IMR-90 (cell line): ENCODE measurements at places on chromosomes 6 and 20. TPM values are rescaled to one million over a fixed set of nuclear protein-coding genes. Genes with fewer than 3 reads are reported as not detected.

- no peak for DNase-seq
Observed at GRCh38 chr6:137307163-137307854, 88.1 kb upstream of the IFNGR1 start.

- no peak for DNase-seq
Observed at GRCh38 chr6:159727717-159728445, 575 bp downstream of the WTAP start.

DNA sequence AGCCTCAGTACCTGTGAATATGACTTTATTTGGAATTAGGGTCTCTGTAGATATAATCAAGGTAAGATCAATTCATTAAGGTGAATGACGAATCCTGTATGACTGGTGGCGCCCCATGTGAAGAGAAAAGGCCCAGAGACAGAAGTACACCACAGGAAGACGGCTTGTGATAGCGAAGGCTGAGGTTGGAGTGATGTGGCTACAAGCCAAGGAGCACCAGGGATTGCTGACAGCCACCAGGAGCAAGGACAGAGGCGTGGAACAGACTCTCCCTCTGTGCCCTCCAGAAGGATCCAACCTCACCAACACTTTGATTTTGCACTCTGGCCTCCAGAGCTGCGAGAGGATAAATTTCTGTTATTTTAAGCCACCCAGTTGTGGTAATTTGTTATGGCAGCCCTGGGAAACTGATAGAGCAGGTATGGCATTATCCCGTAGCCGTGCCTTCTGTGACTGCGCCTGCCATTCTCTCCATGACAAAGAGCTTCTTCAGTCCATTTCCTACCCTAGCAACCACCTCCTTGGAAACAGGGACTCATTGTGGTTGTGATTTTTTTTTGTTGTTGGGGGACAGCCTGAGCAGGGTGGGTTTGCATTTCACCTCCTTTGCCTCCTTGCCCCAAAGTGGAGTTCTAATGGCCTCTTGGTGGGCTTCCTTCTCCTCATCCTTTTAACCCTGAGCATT lies 29.6 kb downstream of the PTK7 start:
- DNase-seq: no peak

GRCh38 chr6:42032366-42032765 lies 18.0 kb upstream of the TAF8 start:
- DNase-seq: no peak

GRCh38 chr6:164346631-164347030 lies 932.1 kb downstream of the QKI start:
- DNase-seq: no peak

GRCh38 chr6:169903122-169903521 lies 151.7 kb downstream of the ERMARD start:
- DNase-seq: no peak

DNA sequence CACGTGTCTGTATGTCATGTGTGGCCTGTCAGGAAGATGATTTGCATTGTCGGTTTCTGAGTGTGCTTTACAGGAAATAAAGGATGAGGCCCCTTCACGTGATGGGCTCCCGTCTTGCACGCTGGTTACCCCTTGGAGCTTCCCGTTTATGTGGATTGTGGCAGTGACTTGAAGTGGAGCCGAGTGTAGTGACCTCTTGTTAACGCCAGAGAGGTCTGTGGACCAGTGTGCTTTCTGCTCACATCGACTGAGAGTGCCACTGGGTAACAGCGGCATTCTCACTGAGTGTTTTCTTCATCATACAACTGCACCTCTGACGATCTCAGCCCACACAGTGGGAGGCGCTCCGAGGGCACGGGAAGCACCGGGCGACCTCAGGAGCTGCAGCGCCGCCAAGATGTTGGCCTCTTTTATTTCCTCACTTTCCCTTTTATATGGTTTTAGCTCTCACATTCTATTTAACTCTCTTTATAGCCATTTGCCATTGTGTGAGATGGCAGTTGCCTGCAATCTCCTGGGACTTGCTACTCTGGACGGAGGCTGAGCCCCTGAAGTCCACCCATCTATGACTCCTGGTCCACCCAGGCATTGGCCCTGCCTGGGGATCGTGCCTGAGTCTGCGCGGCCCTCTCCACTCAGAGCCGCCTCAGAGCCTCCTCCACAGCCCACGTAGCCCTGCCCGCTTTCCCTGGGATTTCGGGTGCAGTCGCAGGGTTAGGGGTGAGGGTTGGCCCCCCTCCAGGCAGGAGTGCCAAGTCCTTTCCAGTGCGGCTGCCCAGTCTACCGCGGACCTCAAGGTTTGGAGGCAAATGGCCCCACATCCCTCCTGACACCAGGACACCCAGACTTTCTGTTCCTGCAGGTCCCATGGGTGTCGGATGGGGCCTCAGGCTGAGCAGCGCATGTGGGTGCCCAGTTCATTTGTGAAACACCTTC lies 238.9 kb downstream of the ERMARD start:
- no peak for DNase-seq

GRCh38 chr6:15522427-15522826 lies 140.4 kb downstream of the DTNBP1 start:
- no peak for DNase-seq

GRCh38 chr20:25738198-25738597 lies 41.5 kb upstream of the ZNF337 start:
- peak; percentile 36 for DNase-seq

DNA sequence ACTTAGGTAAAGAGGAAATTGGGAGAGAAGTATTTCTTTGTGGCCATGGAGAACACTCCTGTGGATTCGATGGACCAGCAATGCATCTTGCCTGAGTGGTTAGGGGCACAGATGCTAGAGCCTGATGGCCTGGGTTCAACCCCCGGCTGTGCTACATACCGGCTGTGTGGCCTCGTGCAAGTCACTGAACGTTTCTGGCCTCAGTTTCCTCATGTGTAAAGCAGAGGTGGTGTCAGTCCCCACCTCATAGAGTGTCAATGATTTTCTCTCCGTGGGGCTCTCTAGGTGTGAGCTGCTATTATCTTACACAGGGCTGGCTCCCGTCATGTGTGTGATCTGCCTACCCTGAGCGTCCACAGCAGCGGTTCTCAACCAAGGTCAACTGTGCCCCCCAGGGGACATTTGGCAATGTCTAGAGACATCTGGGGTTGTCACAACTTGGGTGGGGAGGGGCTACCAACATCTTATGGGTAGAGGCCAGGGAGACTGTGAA lies 50.0 kb upstream of the PTPN1 start:
- no peak for DNase-seq

GRCh38 chr20:49610691-49611538 lies 43.0 kb upstream of the PTGIS start:
- DNase-seq: no peak

DNA sequence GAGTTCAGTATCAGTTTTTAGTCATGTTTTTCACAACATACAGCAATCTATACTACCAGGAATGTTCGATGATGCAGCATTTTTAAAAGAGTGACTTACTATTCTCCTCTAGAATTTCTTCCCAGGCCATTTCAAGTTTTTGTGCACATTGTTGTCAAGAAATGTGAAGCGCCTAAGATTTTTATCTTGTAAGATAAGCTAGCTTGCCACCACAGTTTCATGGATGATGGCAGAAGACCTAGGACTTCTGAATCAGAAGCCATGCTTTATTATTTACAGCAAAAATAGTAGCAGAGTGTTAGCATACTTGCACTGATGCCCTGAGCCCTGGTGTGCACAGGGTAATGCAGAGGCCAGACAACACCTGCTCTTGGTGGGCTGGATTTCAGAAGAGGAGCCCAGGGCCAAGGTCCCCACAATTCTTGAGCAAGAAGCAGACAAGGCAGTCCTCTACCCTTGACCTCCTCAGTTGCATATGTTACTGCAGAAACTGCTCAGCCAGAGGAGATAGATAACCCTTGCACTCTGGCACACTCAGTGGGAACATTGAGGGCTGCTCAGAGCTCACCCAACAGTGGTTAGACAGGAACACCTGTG lies 99.2 kb downstream of the QKI start:
- DNase-seq: no peak

GRCh38 chr6:148497257-148497656 lies 154.6 kb downstream of the SASH1 start:
- DNase-seq: peak; percentile 75

Gene GABRR1
- total RNA-seq: not detected in 2 replicates

Gene MGME1
- 7.2 and 8.1 TPM in 2 replicates for total RNA-seq

Gene CTAGE9
- total RNA-seq: not detected in 2 replicates

Gene PSORS1C1
- 0.28 and 0.36 TPM in 2 replicates for total RNA-seq

Gene SPDEF
- total RNA-seq: not detected in 2 replicates

Gene BCAS1
- under 0.01 TPM in 2 replicates for total RNA-seq

Gene ARHGAP40
- not detected in 2 replicates for total RNA-seq

Gene TAB2
- total RNA-seq: 20.8 and 21.4 TPM in 2 replicates
